Activated naive CD8-positive, alpha-beta T cell treated with anti-CD3 and anti-CD28 coated beads, Interleukin-2, amount 10 ng/mL, durations not matched to agents 7 days and 5 days (primary cell): ENCODE measurements at places on chromosomes 12 and 14. TPM values are rescaled to one million over a fixed set of nuclear protein-coding genes. Genes with fewer than 3 reads are reported as not detected.

DNA sequence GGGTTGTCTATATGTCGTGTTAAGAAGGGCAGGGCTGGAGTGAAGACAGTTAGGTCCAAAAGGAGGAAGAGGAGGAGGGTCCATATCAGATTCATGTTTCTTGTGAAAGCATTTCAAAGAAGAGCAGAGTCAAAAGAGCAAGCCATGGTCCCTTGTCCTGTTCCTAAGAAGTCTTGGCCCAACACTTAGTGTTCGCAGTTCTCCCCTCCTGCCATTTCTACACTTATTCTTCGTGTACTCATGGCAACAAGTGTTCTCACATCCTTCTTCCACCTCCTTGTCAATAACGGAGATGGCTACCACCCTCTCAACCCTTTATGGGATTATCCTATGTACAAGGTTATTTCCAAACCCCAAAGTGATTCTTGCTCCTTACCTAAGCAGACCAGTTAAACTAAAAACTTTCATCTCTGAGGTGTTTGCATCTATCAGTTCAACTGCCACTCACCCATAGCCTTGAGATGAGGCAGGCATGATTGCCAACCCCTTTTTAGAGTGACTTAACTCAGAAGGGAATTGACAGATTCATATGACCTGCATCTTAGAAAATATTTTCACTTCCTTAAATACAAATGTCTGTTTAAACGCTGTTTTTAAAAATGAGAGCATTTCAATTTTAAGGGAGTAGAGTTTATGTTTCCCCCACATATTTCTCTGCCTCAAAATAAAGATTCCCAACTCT, 19.8 kb upstream of the RNASE2 start:
- H3K4me1 ChIP-seq: peaks cover 3% of the 10 kb centered on the region
- H3K27ac ChIP-seq: no peak overlapping the region
- no peaks in the 10 kb centered on the region for H3K36me3 ChIP-seq
- H3K4me3 ChIP-seq: no peak overlapping the region
- peaks cover 5% of the 10 kb centered on the region for H3K27me3 ChIP-seq

DNA sequence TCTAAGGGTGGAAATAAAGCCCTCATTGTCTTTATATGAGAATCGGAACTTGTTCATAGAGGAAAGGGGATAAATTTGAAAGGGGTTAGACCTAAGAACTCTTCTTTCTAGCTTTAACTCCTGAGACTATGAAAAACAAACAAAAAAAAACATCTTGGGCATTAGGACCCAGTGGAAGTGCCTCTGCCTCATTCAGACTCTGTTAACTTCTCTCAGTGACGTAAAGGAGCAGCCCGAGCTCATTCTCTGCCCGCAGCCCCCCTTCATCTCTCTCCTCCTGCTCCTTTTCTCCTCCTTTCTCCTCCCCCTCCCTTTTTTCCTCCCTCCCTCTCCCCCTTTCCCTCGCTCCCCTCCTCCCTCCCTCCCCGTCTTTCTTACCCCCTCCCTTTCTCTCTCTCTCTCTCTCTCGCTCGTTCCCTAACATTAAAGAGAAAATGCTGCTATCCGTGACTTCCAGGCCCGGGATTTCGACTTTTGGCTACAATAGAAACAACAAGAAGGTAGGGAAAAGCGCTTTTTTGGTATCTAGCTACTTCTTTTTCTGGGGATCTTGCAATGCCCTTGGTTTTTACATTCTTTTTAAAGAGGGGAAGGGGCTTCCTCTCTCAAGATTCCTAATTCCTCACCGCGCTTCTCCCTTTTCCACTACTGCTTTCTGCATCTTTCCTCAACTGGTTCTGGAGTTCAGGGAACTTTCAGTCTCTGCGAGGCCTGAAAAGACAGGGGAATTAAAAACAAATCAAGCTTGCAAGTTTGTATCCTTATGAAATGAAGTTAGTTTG, at the start of gene RBMS2:
RBMS2 (plus strand) TSS at position 231 of the 782 bp plus-strand sequence; CDS start at position 435, 204 bp downstream.
- peak within 1 kb of the TSS; percentile 88 for H3K27ac ChIP-seq
- H3K27me3 ChIP-seq: no peaks in the 10 kb centered on the region
- peak within 1 kb of the TSS; percentile 91 for H3K4me3 ChIP-seq

Gene ITGB7
- 420 TPM for total RNA-seq

GRCh38 chr14:105537580-105538474, 11.4 kb downstream of the TMEM121 start:
- peaks cover under 1% of the 10 kb centered on the region for H3K4me1 ChIP-seq
- H3K27ac ChIP-seq: no peak overlapping the region
- H3K36me3 ChIP-seq: no peaks in the 10 kb centered on the region
- peak; percentile 85 for DNase-seq

GRCh38 chr12:10715491-10715890, 7.6 kb downstream of the YBX3 start:
- H3K4me3 ChIP-seq: peak overlapping the region; percentile 2
- H3K36me3 ChIP-seq: peaks cover 24% of the 10 kb centered on the region
- H3K27ac ChIP-seq: no peak overlapping the region
- H3K27me3 ChIP-seq: no peaks in the 10 kb centered on the region

DNA sequence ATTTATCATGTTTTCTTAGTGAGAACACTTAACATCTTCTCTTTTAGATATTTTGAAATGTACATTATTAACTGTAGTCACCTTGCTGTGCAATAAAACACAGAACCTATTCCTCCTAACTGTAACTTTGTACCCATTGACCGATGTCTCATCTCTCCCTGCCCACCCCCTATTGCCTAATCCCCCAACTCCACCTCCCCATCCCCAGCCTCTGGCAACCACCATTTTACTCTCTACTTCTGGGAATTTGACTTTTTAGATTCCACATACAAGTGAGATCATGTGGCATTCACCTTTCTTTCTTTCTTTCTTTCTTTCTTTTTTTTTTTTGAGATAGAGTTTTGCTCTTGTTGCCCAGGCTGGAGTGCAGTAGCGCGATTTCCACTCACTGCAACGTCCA, 4.4 kb upstream of the CCDC198 start:
- DNase-seq: no peak
- H3K4me1 ChIP-seq: peaks cover 11% of the 10 kb centered on the region
- H3K36me3 ChIP-seq: no peaks in the 10 kb centered on the region
- peaks cover 21% of the 10 kb centered on the region for H3K27me3 ChIP-seq

DNA sequence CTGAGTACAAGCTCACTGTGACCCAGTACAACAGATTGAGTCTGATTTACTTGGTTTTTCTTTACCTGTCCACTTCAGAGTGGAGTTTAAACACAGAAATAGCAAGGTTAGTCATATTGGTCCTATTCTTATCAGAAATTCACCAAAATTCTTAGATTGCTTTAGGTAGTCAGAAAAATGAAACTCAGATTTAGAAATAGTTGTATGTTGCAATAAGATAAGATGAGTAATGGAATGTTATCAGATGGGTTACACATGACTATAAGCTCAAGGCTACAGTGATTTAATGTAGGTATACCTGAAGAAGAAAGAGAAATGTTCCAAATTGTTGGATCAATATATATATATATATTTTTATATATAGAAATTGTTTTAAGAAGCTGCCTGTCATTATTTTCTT, 524.1 kb downstream of the LRFN5 start:
- H3K4me1 ChIP-seq: no peaks in the 10 kb centered on the region
- no peaks in the 10 kb centered on the region for H3K27me3 ChIP-seq
- H3K36me3 ChIP-seq: no peaks in the 10 kb centered on the region
- H3K4me3 ChIP-seq: no peak overlapping the region
- H3K27ac ChIP-seq: no peak overlapping the region

Gene L2HGDH
- 11.5 TPM for total RNA-seq

DNA sequence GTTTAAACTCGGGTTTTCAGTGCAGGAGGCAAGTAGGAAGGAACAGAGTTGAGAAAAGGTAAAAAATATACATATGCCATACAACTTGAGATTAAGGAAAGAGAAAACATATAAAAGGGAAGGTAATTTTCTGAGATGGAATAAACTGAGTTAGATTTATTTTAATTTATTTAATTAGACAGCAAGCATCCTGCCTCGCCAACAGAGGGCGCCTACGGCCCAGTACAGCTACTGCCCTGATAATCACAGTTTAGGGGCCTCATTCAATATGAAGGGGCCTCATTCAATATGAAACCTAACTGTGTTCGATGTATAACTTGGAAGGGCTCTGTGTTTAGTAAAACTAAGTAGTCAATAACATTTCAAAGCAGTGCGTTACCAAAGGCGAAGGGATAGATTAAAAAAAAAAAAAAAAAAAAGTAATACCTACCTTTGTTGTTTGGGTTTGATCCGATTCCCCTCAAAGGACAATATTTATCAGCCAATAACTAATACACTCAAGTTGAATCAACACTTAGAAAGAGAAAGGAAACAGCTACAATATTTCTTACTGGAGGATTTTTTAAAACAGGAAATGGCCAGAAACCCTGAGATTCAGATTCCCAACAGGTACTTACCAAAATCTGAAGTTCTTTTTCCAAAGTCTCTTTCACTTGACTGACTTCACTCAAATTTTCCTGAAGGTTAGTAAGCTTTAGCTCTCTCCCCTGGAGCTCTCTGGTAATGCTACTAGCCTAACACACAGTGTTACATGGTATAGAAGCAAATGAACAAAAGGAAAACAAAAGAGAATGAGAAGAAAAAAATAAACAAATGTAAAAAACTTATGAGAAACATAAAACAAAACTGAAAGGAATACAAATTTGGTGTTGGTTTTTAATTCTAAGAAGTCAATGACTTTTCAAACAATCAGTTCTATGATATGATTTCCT, 70.0 kb upstream of the VPS33A start:
- peaks cover 9% of the 10 kb centered on the region for H3K4me1 ChIP-seq
- H3K27me3 ChIP-seq: no peaks in the 10 kb centered on the region
- H3K4me3 ChIP-seq: peak overlapping the region; percentile 41
- peaks cover 17% of the 10 kb centered on the region for H3K36me3 ChIP-seq
- H3K27ac ChIP-seq: peak overlapping the region; percentile 81
- DNase-seq: peak; percentile 66

Gene TMEM229B
- total RNA-seq: 20.0 TPM

Gene AVPR1A
- not detected for total RNA-seq

- H3K36me3 ChIP-seq: peaks cover 18% of the 10 kb centered on the region
- peak overlapping the region; percentile 89 for H3K4me3 ChIP-seq
- peaks cover 39% of the 10 kb centered on the region for H3K4me1 ChIP-seq
Observed at GRCh38 chr14:68794130-68794850, 1.4 kb upstream of the ZFP36L1 start.

DNA sequence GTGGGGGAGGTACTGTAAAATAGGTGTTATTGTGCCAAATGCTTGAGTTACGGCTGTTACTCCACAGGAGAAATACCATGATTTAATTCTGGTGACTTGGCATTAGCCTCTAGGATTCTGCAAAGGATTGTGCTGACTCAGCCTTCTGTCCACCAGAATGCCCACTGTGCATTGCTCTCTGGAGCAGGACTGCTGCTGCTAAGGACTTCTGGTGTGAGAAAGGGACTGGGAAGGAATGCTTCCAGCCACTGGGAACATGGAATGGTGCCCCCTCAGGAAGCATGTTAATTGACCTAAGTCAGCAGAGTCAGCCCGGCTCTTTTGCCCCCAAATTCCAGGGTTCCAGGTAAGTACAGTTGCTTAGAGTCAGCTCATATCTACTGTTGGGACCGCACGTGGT, 32.9 kb downstream of the ZFHX2 start:
- no peak overlapping the region for H3K4me3 ChIP-seq
- no peak for DNase-seq
- H3K27ac ChIP-seq: no peak overlapping the region
- H3K36me3 ChIP-seq: peaks cover under 1% of the 10 kb centered on the region
- no peaks in the 10 kb centered on the region for H3K27me3 ChIP-seq

GRCh38 chr12:71873821-71874220, 34.3 kb downstream of the TBC1D15 start:
- no peaks in the 10 kb centered on the region for H3K27me3 ChIP-seq
- H3K4me1 ChIP-seq: peaks cover 13% of the 10 kb centered on the region
- H3K36me3 ChIP-seq: peaks cover 27% of the 10 kb centered on the region
- DNase-seq: no peak
- H3K27ac ChIP-seq: no peak overlapping the region
- H3K4me3 ChIP-seq: no peak overlapping the region
